Activated naive CD8-positive, alpha-beta T cell treated with anti-CD3 and anti-CD28 coated beads, Interleukin-2, amount 10 ng/mL, durations not matched to agents 7 days and 5 days (primary cell): ENCODE measurements at places on chromosomes 1 and 21. TPM values are rescaled to one million over a fixed set of nuclear protein-coding genes. Genes with fewer than 3 reads are reported as not detected.
A peak's percentile ranks its signal among the peaks of the same experiment; 100 is the strongest.

DNA sequence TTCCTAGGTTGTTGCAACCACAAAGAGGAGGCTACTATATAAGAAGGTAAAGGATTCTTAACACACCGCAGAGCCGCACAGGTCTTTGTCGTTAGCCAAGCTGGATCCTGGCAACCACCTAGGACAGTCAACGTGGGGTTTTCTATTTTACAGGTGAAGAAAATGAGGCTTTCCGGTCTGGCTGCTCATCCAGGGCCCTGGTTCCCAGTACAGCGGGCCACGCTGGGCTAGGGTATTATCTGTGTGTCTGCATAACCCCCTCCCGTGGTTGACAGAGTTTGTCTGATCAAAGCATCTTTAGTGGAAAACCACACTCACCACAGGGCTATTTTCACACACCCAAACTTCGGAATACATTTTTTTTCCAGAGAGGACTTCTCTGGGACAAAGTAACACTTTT is 39.0 kb upstream of the PDE9A start:
- DNase-seq = peak; percentile 56

GRCh38 chr1:203091761-203092330 is 6.0 kb upstream of the MYOG start:
- DNase-seq = no peak

DNA sequence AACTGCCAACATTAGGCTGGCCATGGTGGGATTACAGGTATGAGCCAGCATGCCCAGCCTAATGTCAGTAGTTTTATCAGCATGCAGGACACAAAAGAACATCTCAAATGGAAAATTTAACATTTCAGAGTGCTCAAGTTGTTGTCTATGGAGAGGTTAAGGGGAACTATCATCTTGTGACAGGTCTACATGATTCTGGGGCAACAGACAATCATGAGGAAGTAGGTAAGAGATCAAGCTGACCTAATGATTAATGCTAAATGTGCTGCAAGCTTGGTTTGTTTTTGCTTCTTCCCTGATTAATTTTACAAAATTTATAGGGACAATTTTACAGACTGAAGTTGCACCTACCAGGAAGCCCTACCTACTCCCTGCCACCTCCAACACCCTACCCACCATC is 36.6 kb downstream of the FMO4 start:
- DNase-seq = no peak

- DNase-seq = peak; percentile 18
These were observed 31.7 kb downstream of the A3GALT2 start for GRCh38 chr1:33288976-33289857.

DNA sequence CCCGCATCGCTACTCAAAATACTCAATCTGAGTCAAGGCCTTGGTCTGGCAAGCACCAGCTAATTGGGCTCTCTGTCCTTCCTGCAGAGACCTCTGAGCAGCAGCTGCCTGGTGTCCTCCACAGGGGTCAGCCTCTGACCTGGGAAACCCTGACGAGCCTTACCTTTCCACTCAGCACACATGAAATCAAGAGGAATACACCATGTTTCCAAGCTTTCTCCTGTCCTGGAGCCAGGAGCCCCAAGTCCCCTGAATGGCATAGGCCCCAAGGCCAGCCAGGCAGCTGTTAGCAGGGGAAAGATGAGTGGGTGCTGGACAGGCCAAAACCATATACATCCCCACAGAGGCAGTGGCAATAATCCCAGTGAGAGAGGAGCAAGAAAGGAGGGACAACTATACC is 27.2 kb upstream of the TSPEAR start:
- no peak for DNase-seq

DNA sequence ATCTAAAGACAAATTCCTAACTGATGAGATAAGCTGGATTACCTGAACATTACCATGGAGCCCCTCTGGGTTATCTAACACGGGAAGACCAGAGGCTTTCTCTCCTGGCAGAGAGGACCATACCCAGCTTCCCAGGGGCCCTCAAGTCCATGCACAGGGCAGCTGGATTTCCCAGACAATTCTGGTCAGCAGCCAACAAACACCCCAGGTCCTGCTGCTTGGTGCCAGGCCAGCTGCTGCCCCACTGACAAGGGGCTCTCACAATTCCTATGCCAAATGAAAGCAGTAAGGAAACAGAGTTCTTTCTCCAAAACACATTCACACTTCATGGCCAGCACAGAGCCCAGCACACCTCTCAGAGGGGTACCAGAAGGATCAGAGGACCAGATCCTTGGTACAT is 114.2 kb downstream of the HLCS start:
- DNase-seq = no peak

Gene APCS
- not detected for total RNA-seq

Gene ICOSLG
- 1.8 TPM for total RNA-seq

Gene C2CD4D
- total RNA-seq = not detected

Gene ALX3
- total RNA-seq = not detected

Gene UBE2U
- total RNA-seq = not detected
